NCI-H187 (cell line): ENCODE measurements at places on chromosomes 2 and 18.
A peak's percentile ranks its signal among the peaks of the same experiment; 100 is the strongest.

DNA sequence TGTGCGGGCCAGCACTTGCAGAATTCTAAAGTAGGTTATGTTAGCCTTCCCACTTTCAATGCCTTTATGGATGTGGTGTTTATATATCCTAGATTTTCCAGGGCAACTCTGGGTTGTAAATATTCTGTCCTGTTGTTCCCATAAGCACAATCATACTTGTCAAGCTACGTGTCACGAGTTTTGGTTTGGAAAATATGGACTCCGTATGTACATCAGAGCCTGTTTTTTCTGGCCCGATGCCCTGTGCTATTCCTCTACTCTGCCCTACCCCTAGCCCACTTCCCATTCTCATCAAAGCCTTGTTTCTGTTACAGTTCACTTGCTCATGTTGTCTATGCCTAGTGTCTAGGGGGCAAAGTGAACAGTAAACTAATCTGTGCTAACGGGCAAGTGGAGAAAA is 27.0 kb upstream of the ZEB2 start:
- DNase-seq: no peak

DNA sequence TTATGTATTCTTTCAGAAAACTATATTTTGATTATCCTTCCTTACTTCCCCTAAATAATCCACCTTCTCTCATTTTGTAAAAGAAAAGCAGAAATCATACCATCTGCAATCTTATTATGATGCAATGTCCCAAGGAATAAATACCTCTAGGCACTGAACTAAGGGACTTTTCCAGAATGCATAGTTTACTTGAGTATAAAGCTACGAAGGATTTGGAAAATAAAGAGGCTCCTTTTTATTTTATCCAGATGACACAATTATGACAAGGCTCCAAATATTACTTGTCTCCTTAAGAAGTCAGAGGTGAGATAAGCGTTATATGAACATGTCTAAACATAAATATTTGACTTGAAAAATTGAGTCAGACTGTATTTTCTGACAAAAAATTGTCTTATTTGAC is 72.1 kb downstream of the COL3A1 start:
- DNase-seq: no peak

DNA sequence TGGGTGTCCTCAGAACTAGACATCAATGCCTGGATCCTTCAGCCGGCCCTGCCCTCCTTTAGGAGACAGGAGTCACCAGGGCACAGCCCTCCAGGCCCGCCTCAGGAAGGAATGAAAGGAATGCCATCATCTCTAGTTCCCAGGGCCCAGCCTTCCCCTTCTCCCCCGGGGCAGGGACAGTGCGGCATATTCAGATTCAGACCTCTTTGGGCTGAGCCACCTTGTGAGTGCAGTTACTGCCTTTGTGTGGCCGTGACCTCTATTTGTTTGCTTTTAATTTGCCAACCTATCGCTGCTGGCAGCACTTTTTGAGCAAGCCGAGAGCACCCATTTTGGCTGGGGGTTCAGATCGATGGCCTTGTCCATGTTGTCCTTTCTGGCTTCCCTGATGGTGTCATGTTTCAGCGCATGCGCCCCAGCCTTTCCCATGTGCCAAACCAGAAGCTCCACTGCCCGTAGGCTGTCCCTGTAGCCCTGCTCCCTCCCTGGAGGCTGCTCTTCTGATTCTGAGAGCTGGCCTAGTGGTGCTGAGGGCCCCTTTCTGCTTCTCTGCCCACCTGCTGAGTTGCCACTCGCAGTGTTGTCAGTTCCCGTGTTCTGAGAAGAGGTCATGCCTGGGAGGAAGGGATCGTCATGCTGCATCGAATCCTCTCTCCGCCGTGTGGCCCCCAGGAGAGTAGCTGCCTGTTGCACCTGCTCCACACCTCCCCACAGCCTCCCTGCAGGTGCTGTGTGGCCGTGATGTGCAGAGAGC is 10.9 kb downstream of the ANKRD23 start:
- DNase-seq: peak; percentile 94

- no peak for DNase-seq
These were observed 26.9 kb upstream of the ATP9B start for GRCh38 chr18:79042276-79042675.

DNA sequence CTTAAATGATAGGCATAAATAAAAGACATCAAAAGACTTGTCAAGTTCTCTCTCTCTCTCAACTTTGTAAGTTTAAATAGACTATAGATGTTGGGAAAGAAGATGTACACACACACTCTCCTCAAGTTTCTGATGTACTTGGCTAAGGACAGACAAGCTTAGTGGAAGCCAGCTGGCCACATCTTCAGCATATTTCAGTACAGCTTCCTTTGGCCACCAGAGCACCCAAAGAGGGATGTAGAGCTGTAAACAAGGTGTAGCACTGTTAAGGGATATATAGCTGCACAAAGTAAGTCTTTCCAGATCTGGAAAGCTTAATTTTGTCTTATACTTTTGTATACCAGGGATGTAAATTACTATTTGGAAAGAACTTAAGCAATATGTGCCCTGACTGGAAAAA is 64.3 kb upstream of the MSTN start:
- no peak for DNase-seq

GRCh38 chr2:240716130-240716798 is 24.6 kb downstream of the AQP12A start:
- DNase-seq: no peak

DNA sequence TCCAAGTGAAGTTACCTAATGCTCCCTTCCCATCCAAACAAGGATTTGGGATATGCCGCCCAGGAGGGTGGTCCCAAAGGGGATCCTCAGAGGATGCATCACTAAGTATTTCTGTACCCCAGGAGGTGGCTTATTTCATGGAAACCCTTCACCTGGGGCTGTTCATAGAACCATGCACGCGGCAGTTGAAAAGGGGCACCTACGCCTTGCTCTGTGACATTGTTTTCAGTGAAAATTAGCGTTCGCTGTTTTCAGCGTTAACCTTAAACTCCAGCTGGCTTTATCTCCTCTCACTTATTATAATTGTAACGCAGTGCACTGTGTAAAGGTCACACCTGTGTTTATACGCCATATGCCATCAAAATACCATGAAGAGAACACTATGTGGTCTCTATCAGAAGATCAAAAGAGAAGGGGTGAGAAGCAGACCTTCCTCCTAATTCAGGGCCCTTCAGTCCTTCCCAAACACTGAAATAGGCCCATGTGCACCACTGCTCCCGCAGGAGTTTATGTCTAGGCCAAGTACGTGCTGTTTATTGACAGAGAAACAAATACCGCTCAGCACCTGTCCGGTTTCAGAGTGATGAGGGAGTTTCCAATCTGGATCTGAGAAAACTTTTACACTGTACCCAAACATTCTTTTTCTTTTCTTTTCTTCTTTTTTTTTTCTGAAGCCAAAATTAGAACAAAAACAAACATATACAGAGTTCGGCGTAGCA is 162.1 kb downstream of the BCL2 start:
- DNase-seq: no peak

DNA sequence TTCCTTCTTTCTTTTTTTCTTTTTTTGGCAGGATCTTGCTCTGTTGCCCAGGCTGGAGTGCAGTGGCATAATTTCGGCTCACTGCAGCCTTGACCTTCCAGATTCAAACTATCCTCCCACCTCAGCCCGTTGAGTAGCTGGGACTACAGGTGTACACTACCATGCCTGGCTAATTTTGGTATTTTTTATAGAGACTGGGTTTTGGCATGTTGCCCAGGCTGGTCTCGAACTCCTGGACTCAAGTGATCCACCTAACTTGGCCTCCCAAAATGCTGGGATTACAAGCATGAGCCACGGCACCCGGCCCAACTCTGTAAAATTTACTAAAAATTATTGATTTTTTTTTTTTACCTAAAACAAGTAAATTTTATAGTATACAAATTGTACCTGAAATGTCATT is 360.8 kb downstream of the ALK start:
- no peak for DNase-seq

GRCh38 chr2:10080536-10081304 is 509 bp upstream of the CYS1 start:
- DNase-seq: no peak

DNA sequence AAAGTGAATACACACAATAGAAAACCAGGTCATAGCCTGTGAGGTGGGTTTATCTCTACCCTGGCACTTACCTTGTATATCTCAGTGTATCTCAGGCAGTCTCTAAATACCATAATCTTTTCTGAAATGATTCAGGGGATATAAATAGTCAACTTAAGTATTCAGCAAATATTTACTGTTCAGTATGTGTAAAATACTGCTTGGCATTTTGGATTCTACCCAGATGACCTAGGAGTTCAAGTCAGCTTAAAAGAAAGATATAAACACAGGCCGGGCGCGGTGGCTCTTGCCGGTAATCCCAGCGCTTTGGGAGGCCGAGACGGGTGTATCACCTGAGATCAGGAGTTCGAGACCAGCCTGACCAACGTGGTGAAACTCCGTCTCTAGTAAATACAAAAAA is 23.8 kb downstream of the GRHL1 start:
- no peak for DNase-seq

- DNase-seq: peak; percentile 95
These were observed 569.0 kb downstream of the DCDC2C start for GRCh38 chr2:4272261-4272858.

- no peak for DNase-seq
These were observed 692.9 kb upstream of the HS6ST1 start for GRCh38 chr2:129011466-129012061.

DNA sequence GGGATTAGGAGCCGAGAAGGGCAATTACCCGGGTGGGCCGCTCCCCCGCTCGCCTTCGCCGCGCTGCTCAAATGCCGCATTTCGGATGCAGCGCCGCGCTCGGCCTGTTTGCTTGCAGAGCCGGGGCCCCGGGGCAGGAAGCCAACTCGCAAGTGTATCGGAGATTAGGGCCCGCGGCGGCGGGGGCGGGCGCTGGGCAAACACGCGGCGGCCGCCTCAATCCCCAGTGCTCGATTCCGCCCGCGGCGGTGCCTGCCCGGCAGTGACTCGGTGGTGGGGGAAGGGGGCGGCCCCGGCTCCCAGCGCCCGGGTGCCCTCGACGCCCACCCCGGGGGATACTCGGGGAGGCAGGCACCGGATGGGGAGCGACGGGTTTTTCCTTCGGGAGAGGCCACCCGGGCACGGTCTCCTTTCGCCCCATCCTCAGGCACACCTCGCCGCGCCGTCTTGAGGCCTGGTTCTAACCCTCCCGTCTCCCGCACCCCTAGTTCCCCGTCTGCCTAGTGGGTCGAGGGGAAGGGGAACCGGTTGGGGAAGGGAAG is 26.6 kb upstream of the NOTO start:
- no peak for DNase-seq

GRCh38 chr2:241575624-241576292 is 17.2 kb downstream of the BOK start:
- no peak for DNase-seq

GRCh38 chr2:112674229-112674628 is 28.5 kb downstream of the SLC20A1 start:
- no peak for DNase-seq

GRCh38 chr2:59726228-59727120 is 827.0 kb downstream of the BCL11A start:
- DNase-seq: no peak

GRCh38 chr2:203670939-203671338 is 35.5 kb upstream of the CD28 start:
- DNase-seq: no peak

- DNase-seq: no peak
These were observed 28.4 kb downstream of the ITGA4 start for GRCh38 chr2:181485638-181485946.

DNA sequence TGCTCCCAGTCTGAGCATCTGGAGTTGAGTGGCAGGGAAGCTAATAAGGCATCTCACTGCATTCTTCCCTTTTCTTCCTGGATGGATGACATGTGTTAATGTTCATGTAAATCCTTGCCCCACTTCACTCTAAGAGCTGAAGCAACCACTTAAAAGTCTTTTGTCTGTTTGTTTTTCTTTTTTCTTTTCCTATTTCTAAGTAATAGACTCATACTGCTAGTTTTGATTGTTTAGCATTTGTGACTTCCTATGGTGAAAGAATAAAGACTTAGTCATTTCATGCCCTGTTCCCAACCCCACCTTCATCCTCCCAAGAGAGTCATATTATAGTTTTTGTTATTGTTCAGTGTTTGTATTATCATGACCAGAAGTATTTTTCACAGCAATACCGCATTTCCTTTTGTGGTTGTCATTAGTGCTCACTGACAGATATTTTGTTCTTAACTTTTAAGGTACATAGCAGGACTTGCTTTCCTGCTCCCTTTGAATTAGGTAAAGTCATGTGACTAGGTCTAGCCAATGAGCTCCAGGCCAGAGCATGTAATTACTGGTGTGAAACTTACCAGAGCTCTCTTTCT is 18.1 kb upstream of the SPP2 start:
- no peak for DNase-seq

- DNase-seq: peak; percentile 42
These were observed 39.4 kb downstream of the CMPK2 start for GRCh38 chr2:6826081-6826913.
